ENCODE measurements at places on chromosomes 13 and 19.

DNA sequence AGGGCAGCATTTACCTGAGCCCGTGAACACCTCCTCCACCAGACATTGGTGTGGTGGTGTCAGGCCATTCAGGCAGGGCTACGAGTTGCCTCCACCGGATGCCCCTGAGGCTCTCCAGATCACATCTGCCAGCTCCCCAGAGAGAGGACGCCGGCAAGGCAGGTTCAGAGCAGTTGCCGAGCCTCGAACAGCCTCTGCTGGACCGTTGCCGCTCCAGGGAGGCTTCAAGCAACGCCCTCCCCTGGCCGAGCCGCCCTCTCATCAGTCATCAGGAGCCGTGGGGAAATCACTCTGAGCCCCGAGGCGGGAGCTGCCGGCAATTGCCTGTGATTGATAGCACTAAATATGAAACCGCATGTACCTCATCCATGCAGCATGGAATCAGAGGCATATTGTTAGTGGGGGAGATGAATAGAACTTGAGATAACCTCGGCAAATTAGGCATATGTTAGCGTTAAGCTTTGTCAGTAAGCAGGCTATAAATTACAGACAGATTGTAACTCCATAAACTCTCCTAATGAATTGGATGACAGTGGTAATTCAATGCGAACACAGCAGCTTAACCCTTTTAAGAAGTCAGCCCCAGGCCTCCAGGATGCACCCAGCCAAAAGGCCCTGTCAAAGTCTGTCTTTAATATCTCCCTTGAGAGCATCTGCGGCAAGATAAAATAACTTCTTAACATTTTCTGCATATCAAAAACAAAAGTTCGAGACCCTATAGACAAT, 29.8 kb upstream of the SPACA7 start:
- peak; percentile 70 for DNase-seq

GRCh38 chr19:18361646-18362045, 21.2 kb downstream of the PGPEP1 start:
- DNase-seq: no peak

DNA sequence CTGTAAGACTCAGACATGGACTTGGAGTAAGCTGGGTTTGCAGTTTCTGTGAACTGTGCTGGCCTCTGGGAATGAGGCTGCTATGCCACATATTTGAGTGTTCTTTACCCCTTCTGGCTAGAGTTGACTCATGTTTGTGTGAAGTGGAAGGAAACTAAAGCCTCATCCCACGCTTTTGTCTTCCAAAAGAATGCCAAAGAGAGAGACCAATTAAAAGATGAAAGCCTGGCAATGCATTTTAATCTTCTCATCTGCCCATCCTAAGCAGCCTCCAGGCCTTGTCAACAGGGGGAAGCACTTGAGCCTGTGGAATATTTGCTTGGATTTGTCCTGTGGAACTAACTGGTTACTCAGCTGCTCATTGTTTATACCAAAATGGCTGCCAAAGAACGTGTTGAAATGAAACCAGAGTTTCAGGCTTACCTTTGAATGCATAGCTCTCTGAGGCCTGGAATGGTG, 49.1 kb downstream of the LMO7 start:
- peak; percentile 46 for DNase-seq

DNA sequence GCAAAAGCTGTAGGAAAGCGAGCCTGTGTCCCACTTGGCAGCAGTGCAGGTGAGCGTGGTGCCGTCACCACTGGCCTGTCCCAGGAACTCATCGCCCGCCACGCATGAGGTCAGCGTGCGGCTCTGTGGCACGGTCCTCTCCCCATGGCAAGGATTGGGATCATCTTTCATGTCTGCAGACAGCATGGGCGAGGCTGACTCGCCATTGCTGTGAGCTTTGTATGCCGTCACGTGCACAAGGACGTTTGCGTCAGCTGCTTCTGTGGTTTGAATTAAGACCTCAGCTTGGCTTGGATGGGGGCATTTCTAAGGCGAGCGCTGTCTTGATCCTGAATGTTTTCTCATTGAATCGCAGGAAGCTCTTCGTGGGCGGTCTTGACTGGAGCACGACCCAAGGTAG, 9.8 kb downstream of the DAZAP1 start:
- no peak for DNase-seq

DNA sequence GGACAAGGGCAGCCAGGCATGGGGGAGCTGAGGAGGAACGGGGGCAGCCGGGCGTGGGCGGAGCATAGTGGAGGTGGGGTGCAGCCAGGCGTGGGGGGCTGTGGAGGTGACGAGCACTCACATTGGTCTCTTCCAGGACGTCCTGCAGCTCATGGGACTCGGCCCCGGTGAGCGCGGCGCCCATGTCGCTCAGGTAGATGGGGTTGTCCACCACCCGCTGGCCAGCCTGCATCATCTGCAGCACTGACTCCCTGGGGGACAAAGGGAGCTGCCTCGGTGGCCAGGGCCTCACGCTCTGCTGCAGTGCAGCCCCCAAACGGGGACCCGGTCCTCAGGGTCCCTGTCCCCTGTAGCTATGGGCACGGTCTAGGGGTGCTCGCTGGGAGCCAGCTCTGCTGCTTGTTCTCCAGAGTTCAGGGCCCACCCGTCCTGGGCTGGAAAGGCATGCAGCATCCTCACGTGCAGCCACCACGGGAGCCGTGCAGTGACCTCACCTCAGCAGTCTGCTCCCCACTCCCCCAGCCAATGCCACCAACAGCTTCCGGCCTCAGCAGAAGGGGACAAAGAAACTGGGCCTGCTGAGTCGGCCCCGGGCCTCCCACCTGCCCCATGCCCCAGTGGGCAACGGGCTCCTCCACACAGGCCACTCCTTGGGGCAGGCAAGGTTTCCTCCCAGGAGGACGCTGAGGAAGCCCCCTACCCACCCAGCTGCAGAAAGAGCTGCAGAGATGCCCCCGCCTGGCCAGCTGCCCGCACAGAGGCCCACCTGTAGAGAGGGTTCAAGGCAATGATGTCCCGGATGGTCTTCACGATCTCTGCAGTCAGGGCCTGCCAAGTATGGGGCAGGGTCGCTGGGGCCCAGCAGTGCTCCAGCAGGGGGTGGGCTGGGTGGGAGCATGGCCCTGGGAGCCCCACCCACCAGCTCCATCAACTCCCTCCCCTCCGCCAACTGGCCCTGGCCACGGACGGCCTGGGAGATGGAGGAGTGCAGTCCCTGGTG, 12.1 kb downstream of the LONP1 start:
- DNase-seq: no peak

DNA sequence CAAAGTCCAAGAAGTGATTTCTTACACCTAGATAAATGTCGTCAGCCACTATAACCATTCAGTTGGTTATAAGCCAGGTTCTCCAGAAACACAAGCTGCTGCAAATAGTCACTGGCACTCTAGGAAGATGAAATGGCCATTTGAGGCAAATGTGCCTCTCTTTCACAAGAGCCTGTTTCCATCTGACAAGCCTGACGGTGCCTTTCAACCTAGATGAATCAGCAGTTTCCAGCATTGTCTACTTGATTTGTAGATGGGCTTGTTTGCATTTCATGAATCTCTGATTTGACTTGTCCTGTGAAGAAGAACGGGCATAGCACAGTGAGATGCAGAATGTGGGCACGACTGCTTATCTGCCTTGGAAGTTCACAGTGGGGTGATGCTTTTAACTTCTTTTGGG, 327.2 kb downstream of the LMO7 start:
- DNase-seq: no peak

- DNase-seq: no peak
Observed at GRCh38 chr19:47331931-47332547, at the start of gene C5AR2. TSS of gene C5AR2 (plus strand) at chr19:47332175. CDS start at chr19:47340800, 8,625 bp downstream.

GRCh38 chr13:36353001-36353400, 6.8 kb upstream of the SPART start:
- DNase-seq: no peak

GRCh38 chr13:31764556-31764955, 25.2 kb downstream of the RXFP2 start:
- no peak for DNase-seq

DNA sequence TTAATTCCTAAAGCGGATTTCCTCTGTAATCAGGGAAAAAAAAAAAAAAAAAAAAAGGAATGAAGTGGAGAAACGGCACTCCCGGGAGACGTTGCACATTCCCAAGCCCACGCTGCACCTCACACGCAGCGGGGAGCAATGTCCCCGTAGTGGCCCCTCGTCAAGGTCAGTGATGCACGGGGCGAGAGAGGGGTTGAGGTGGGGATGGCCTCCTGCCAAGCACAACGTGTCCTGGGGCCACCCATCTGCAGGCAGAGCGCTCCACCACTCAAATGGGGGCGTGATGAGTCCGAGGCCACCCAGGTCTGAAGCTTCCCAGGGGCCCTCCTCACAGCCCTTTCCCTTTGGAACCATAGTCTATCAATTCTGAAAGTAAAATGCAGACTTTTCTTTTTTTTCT, 15.1 kb downstream of the PLK5 start:
- no peak for DNase-seq

DNA sequence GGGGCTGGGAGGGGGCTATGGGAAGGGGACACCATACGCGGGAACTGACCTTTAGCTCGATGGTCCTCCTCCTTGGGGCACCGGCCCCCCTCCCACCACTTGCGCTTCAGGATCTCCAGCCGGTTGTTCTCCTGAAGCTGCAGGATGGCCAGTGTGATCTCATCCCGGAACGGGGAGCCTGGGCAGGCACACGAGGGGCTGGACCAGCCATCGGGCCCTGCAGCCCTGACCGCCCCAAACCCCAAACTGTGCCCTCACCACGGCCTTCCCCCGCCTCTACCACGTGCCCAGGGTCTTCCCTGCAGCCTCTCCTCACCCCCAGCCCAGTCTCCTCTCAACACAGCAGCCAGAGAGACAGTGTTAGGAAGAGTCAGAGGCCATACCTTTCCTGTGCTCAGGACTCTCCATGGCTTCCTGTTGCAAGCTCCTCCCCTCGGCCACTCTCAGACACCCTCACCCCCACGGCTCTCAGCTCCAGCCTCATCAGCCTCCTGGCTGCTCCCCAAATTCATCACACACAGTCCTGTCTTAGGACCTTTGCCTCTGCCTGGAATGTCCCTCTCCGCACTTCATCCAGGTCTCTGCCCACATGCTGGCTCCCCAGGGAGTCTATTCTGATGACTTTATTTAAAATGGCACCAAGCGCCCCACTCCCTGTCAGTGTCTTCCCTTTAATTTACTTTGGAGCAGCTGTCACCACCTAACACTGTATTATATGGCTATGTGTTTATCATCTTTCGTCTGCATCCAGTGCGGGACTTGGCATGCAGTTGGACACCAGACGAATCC, 9.7 kb upstream of the ATP1A3 start:
- no peak for DNase-seq

DNA sequence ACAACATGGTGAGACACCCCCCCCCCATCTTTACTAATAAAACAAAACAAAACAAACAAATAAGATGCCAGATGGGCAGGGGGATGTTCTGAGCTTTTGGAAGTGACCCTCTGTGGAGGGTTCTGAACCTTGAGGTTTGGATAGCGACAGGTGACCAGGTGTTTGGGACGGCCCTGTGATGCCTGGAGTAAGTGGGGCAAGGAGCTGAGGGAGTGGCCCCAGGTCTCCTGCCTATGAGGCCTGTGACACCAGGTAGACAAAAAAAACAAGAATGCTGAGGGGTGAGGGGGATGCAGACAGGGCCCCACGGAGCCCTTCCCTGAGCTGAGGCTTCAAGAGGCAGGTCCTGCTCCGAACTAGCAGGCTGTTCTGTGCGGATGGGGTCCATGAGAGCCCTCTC, 9.2 kb downstream of the ADGRE2 start:
- DNase-seq: no peak

DNA sequence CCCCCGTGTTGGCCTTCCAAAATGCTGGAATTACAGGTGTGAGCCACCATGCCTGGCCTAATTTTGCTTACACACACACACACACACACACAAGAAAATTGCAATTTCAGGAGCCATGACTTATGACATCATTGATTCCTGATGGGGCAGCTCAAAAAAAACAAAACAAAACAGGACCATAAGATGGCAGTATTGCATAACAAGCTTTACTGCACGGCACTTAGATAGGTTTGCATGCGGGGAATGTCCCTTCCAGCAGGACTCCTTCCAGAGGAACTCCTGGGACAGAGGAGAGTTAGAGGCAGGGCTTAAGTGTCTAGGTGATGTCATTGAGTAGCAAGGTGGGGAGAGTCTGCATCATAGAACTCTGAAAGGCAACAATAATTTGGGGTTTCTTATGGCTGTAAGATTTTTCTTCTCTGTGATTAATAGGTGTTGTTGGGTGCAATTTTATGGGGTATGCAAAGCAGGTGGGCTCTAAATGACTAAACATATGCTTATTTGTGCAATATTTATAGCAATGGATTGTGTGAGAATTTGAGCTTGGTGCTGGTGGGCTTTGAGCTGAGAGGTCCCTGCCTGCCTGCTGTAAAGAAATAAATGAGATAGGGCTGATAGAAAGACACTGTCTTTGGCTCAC, 9.0 kb upstream of the ACSBG2 start:
- no peak for DNase-seq

Data from ecto neural progenitor cell (in vitro differentiated cells).